ENCODE measurements at places on chromosomes 1 and 21.
A peak's percentile ranks its signal among the peaks of the same experiment; 100 is the strongest.

DNA sequence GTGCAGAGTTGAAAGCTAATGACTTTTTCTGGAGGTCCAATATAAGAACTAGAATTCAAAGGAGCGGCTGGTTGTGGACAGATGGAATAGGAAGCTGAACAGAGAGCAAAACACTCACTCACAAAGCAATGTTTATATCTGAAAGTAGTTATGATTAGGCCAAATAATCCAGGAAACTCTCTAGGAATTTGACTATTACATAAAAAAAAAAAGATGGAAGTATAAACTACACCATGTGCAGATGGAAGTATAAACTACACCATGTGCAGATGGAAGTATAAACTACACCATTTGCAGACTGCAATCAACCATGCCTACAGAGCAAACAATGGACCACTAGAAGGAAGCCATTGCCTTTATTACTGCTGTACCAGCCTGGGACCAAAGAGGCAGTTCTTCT, 771.1 kb downstream of the BRINP3 start:
- no peak for DNase-seq

DNA sequence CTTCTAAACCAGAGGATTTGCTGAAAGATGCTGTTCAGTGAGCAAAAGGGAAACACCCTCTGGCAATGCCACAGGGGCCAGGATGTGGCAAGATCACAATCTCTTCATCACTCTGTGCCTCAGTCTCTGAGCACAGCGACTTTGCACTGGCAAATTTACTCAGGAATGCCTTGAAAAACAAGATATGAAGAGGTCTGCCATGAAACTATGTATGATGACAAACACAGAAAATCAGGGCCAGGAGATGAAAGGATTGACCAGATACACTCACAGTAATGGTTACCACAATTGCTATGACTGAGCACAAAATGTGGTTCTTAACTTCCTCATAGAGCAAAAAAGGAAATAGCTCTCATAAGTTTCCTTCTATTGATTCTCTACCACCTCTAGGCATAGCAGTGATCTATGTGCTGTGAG, 5.8 kb downstream of the TTC13 start:
- DNase-seq = no peak

DNA sequence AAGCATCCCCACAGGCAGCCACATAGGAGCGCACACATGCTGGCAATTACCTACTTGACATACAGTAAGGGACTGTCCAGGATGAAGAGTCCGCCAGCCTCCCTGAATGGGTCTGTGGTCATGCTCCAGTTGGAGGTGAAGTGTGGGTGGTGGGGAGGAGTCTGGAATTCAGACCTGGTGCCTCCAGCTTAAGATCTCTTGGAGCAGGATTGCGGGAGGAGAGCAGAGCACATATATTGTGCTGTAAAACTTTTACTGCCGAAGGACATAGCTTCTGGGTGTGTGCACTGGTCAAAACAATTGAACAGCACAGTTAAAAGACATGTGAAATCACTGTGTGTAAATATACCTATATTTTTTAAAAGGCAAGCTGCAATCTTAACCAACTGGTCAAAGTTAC, 17.9 kb downstream of the STK40 start:
- DNase-seq = no peak

- peak; percentile 57 for DNase-seq
These were observed 39.7 kb downstream of the PALMD start for GRCh38 chr1:99685516-99686180.

- no peak for DNase-seq
These were observed 56.4 kb downstream of the LDLRAD2 start for GRCh38 chr1:21868482-21868881.

GRCh38 chr21:17352996-17353655, 159.7 kb upstream of the CXADR start:
- DNase-seq = no peak

GRCh38 chr1:51249445-51249844, 13.4 kb downstream of the RNF11 start:
- no peak for DNase-seq

DNA sequence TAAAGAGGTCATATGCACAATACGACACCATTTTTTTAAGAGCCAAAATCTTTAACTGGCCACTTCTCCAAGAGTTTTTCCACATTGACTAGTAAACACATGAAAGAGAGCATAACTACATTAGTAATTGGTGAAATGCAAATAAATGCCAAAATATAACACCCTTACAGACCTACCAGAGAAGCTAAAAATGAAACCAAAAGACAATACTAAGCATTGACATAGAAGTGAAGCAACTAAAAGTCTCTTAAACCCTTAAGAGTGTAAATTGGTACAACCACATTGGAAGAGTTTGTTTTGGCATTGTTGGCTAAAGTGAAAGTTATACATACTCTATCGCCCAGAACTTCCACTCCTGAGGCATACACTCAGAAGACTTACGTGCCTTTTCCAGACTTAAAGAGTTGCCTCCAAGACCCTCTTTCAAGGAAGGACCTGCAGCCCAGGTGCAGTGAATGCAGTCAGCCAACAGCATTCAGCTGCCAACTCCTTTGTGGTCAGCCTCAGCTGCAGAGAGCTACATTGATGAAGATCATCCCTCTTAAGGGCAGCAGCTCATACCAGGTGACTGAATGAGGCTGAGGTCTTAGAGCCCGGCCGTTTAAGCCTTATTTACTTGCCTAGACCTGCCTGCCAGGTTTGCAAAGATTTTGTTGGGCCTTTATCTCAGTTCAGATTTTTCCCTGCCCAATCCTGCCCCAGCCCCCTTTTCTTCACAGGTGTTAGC, 839.1 kb upstream of the ADGRL2 start:
- DNase-seq = no peak

DNA sequence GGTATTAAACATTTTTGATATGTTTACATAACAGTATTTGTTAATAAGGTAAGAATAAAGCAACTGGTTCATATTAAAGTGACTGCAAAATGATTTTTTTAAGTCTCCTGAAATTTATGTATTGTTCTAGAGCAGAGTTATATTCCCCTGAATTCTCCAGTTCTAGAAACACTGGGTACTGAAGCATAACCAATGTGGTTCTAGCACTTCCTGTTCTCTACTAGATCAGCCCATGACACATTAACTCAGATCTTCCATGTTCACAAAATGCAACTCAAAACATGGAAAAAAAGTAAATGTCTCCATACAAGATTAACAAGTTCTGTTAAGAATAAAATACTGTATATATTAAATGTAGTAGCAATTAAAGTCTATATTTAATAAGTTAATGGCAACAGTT, 3.9 kb downstream of the NEGR1 start:
- no peak for DNase-seq

- DNase-seq = no peak
These were observed 126.2 kb downstream of the GRIK3 start for GRCh38 chr1:36908096-36908495.

DNA sequence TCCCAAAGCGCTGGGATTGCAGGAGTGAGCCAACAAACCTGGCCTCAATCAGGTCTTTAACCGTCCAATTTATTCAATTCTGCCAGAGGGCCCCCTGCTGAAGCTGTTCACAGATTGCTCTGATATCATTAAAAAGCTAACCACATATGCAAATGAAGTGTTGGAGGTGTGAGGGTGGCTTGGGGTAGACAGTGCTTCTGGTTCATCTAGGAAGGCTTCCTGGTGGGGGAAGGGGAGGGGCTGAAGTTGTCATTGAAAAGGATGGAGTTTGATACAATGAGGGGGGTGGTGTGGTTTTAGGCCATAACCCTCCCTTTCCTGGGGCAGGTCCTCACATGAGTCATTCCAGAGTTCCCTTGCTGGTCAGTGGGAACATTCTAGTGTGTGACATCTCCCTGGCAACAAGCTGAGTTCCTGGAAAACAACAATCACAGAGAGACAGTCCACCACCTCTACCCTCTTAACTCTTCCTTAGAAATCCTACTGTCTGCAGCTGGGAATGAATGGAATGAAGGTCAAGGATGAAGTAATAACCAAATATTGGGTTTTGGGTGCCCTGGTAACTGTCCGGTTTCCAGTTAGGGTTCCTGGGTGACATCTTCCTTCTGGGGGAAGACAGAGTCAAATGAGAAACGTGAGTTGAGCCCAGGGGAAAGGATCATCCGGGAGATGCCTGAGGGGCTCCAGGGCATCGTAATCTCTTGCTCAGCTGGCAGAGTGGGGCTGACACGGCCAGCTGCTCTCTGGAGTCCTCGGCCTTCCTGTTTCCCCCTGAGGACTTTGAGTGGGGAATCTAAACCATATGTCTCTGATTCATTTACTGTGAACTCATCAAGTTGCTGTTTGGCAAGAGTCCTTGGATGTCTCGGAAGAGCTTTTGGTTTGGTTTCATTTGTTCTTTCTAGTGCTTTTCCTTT, 32.2 kb downstream of the BATF3 start:
- DNase-seq = peak; percentile 36

DNA sequence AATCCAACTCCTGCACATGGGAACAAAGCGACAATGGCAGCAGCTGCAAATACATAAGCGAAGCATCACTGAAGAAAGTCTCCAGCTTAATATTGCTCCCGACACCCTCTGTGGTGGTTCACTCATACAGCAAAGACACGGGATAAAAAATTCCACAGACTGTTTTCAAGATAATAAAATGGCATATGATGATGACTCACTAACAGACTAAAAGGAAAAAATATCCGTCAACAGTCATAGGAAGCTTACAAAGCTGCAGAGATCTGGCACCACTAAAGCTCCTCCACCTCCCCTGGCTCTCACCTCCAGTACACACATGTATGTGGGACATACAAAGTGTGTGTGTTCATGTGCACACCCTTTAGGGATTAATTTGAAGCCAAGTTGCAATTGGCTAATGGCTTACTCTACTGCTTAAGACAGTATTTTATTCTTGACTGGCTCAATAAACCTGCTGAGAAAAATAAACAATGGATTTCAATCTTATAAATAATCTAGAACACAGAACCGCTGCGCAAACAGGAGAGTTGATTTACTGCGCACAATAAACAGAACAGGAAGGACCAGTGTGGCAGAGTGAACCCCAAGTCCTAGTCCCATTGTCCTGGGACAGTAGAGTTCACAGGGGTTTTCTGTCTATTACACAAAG, 94.4 kb downstream of the SLC45A1 start:
- no peak for DNase-seq

- no peak for DNase-seq
These were observed 17.3 kb downstream of the SARS1 start for GRCh38 chr1:109231066-109231465.

GRCh38 chr1:15224259-15224869, 22.7 kb upstream of the FHAD1 start:
- no peak for DNase-seq

DNA sequence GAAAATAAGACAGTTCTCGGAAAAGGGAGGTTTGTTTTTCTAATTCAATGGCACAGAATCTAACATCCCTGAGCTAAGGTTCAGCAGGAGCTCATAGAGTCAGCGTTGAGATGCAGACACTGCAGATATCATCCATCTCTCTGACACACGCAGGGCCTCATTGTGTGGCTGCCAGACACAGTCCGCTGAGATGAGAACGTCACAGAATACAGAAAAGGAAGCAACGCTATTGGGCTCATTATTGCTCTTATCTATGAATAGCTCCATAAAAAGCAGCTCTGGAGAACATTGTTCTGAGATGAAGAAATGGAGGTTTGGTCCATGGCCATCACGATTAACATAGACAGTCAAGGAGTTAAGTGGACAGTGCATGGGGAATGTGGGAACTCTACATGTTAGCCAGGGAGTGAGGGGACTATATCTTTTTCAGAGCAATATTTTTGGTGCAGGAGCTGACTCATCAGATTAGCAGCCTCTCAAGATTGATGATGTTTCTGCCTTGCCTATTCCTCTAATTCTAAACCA, 771.6 kb upstream of the CXADR start:
- no peak for DNase-seq

DNA sequence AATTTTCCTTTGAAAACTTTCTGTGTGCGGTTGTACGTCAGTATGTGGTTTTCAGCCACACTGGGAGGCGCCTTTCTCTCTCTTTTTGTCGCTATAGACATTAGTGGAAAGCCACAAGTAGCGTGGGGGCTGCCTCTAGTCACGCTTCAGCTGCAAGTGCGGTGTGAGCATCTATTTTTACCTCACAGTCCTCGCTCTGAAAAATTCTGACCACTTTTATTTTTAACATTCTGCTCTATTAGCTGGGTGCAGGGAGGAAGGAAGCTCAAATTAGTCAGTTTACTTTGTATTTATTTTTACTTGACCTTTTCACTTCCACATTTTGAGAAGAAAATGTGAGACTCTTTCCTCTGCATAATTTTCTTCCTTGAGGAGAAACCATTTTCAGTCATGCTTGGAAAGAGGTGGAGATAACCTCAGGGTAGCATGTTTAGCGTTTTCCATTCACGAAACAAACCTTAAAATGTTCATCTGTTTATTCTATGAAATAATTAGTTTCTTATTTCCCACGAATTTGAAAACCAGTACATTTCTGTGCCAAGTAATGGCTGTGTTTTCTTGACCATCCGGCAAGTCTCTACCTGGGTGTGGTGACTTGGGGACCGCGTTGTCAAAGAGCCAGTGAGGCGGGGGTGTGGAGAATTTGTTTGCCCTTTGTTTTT, 35.6 kb downstream of the ADARB1 start:
- no peak for DNase-seq

GRCh38 chr21:43767984-43768867, 7.9 kb downstream of the CSTB start:
- DNase-seq = peak; percentile 77

GRCh38 chr1:232109391-232109790, 482.8 kb downstream of the DISC1 start:
- DNase-seq = no peak

DNA sequence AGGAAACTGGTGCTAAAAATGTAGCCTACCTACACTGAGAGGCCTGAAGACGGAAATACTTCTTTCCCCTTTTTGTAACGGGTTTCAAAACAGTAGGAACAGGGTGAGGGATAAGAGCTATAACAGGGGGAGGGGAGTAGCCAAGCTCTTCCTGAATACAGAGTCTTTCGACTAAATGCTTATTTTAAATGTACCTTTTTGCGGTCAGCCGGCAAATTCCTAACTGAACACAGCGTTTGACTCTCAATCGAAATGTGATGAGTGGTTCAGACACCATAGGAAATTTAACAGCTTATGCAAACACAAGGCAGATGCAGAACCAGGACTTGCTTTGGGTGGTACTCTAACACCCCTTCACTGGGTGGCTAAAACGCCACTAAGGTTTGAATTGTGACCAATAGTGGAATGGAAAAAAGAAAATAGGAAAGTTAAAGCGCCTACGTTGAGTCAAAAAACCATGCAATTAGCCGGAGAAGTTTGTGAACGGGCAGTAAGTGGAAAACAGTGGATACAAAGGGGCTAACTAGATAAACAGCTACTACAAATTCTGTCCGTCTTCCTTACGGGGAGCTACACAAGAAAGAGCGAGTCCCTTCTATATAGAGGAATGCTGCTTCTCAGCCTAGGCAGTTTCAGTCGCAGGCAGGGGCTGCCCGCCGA, 1.7 kb downstream of the EGLN1 start:
- DNase-seq = no peak

DNA sequence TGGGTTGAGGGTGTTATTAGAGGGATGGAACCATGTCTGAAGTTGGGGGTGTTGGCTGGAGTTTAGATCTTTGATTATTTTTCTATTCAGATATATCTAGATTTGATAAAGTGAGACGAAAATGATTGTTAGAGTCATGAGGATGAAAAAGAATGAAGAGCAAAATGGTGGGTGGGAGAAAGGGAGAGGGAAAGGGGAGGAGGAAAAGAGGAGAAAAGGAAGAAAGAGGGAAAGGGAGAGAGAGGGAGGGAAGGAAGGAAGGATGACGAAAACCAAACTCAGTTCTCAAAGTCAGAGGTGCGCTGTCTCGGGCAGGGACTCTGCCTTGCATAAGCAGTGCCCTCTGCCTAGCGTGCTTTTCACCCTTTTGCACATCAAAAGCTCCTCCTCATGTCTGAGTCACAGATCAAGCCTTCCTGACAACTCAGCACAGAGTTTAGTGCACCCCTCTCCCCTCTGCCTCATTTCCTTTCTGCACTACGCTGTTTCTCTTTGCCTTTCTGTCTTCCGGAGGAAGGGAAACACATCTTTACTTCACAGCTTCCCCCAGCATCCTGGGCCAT, 225.8 kb upstream of the PROX1 start:
- no peak for DNase-seq

All from mucosa of gallbladder (tissue), 1 donor.